ENCODE measurements at places on chromosomes 2 and 18.

- no peak for DNase-seq
Observed at GRCh38 chr2:130328710-130329109, 14.0 kb upstream of the IMP4 start.

- DNase-seq = peak; percentile 78
Observed at GRCh38 chr18:47930199-47930930, at the start of gene SMAD2. Gene SMAD2 (minus strand): TSS chr18:47930659. CDS start chr18:47896756, 33,903 bp downstream.

DNA sequence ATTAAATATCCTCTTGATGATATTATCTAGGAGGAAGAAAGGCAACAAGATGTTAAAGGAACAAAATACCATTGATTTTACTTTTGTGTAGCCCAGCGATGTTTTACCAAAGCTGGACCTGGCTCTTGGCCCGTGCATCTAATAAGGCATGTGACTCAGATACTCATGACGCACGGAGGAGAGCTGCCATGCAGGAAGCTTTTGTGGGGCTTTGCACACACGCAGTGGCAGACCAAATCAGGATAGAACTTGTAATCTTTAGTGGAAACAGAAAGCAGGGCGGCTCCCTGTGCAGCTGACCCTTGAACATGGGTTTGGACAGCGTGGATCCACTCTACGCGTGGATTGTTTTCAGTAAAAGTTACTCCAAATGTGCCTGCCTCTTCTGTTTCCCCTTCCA lies 190.0 kb downstream of the NAPG start:
- DNase-seq = no peak

DNA sequence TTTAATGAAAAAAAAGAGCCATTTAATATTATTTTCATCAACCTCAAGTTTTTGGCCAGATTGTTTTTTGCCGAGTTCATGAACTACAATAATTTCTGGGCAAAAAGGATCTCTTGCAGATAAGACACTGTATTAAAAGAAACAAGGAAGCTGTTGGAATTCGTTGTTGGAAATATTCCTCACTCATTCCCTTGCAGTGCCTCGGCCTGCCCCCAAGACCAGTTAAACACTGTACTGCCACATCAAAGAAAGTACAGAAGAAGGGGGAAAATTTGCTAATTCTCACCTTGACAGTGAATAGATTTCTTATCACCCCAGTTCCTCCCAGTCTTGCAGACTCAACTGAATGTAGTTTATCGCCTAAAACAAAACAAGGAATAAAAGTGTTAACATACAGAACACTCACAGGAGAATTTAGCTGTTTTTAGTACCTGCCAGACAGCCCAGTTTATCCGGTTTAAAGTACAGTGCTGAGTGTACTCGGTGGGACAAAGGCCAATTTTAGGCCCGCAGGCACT lies 1.2 kb downstream of the IDH1 start:
- DNase-seq = no peak

DNA sequence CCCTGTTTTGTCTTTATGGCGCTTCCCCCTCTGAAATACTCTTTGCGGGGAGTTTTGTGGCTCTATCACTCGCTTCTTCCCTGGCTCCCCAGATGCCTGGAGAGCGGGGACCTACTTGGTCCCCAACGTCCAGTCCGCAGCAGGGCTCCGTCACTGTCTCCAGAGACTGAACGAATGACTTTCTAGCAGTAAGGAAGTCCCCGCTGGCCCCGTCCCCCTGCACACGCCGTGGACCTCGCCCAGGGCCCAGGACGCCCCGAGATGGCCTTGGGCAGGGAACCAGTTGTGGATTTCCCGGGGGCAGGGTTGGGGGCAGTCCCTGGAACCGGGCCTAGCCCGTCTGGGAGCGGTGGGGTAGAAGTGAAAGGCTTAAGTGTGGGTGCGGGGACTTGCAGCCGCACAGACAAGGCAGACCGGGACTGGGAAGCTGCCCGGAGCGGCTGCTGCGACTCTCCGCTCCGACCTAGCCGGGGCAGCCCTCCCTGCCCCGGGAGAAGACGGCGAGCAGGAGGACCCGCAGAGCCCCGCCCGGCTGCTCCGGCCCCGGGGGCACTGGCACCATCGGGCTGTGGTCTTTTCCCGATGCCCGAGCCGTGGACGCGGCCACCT lies 821 bp upstream of the EPHA4 start:
- DNase-seq = peak; percentile 25

DNA sequence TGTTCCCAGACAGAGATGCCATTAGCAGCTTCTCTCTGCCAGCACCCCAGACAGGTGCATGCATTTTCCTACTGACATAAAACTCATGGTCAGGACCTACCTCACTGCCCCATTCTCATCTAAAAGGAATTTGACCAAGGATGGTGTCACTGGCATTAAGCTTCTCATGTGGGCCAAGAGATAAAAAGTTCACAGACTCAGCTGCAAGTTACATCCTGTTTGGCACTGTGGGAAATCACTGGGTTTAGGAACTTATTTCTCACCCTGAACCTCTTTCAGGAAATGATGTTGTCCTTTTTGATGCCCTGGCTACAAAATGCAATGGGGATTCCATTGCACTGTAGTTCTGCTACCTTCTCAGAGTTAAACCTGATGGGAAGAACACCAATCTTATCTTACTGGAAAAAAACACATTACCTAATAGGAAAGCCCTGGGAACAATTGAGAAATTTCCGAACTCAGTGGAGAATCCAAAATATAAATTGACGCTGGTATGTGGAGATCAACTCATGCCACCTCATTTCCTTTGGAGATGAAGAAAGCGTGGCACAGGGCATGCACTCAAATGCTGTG lies 252.1 kb upstream of the COPS8 start:
- DNase-seq = no peak

All from anterior cingulate cortex (tissue), 58 donors.